Adipocyte (in vitro differentiated cells): ENCODE measurements at places on chromosomes 6 and 20.

DNA sequence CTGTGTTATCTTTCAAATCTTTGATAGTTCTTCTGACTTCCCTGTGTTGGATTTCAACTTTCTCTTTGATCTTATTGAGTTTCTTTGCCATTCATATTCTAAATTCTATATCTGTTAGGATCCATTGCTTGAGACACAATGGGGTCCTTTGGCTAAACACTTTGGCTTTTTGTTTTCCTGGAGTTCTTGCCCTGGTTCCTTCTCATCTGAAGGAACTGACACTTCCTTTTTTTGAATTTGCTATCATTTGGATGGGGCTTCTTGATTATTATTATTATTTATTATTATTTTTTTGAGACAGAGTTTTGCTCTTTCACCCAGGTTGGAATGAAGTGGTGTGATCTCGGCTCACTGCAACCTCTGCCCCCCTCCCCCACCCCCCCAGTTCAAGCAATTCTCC lies 30.1 kb upstream of the EIF2S2 start:
- DNase-seq = no peak

GRCh38 chr6:120378582-120379220 lies 955.6 kb downstream of the TBC1D32 start:
- peak; percentile 1 for DNase-seq

DNA sequence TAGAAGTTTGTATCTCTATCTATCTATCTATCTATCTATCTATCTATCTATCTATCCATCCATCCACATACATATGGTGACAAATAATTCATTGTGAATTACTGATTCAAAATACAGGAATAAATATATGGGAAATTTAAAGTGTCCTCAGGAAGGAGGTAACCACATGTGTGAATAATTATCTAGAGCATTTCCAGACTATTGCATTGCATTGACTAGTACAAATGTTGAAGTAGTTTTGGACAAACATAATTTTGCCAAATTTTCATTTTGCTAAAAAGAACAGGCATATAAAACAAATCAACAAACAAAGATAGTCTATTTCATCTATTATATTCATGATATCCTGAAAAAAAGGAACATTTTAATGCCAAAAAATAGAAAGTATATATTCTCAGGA lies 192.7 kb downstream of the UTRN start:
- DNase-seq = peak; percentile 63

- no peak for DNase-seq
Observed at GRCh38 chr20:35332540-35333200, 40.4 kb upstream of the FAM83C start.

DNA sequence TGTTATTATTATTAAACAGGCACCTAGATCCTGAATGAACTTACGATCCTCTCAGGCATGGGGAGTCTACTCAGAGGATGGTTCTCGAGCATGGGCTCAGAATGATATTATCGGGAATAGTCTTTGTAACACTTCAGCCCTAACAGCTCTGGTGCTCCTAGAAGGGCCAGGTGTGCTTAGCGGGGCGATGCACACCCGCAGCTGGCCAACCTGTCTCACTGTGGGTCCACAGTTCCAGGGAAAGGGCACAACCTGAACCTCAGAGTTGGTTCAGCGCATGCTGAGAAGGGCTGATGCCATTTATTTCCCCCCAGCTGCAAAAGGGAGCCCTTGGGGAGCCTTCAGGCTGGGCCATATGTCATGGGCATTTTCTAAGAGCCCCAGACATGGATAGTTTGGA lies 26.2 kb downstream of the RRAGD start:
- no peak for DNase-seq

DNA sequence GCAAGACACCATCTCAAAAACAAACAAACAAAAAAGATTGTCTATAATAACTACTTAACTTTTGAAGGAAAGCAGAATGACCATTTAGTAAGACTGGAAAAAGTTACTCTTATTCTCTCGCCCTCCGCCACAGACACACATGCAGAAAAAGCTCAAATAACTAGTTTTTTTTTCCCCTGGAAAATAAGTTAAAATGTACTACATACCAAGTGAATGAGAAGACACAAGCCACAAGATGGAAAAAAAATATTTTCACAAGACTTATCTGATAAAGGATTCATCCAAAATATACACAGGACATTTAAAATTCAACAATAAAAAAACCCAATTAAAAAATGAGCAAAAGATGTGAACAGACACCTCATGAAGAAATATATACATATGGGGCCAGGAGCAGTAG lies 31.9 kb downstream of the NUDT3 start:
- DNase-seq = peak; percentile 83

DNA sequence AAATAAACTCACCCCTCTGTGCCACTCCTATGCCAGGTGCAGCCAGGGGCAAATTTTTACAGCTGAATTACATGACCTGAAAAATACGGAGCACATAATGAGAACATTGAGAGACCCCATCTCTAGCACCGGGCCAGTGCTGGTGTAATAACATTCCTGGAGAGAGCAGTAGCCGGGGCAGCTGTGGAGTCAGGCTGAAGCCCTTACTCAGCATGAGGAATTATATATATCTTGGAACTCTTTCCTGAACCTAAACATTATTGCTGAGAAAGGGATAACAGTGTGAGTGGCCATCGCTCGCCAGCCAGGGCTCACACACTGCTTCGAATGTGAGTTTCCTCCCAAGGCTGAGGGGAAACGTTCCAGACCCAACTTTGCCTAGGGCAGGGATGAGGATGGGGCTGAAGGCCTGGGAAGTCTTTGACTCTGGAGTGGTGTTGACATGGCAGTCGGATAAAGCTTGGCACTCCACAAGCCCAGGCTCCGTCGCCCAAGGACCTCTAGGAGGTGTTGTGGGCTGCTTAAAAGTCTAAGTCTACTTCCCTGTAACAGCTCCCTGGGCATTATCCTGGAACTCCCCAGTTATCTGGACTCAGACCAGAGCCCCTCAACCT lies 269.8 kb downstream of the CDC5L start:
- no peak for DNase-seq

- DNase-seq = no peak
Observed at GRCh38 chr20:584161-584970, 25.7 kb downstream of the TCF15 start.

- no peak for DNase-seq
Observed at GRCh38 chr20:62354811-62355341, 12.2 kb downstream of the LAMA5 start.

GRCh38 chr20:48124181-48124782 lies 339.0 kb upstream of the SULF2 start:
- DNase-seq = no peak

GRCh38 chr6:6556161-6556737 lies 32.3 kb upstream of the LY86 start:
- DNase-seq = peak; percentile 7

DNA sequence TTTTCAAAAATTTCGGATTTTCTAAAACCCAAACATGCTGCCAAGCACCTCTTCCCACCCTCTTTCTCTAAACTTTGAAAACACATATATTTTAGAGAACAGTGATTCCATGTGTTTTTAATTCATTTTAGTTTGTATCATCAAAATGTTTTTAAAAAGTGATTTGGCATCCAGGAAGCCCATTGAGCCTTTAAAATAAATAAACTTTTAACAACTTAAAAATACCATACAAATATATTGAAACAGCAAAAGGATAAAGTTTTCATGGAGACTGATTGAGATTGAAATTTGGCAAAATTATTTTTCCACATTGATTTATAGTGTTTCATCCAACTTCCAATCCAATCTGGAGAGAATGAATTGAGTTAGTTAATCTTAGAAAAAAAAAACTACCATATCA lies 374.7 kb downstream of the CD109 start:
- no peak for DNase-seq

- no peak for DNase-seq
Observed at GRCh38 chr6:136960781-136961180, 38.7 kb downstream of the SLC35D3 start.

GRCh38 chr6:45375449-45375848 lies 2.3 kb downstream of the SUPT3H start:
- no peak for DNase-seq

DNA sequence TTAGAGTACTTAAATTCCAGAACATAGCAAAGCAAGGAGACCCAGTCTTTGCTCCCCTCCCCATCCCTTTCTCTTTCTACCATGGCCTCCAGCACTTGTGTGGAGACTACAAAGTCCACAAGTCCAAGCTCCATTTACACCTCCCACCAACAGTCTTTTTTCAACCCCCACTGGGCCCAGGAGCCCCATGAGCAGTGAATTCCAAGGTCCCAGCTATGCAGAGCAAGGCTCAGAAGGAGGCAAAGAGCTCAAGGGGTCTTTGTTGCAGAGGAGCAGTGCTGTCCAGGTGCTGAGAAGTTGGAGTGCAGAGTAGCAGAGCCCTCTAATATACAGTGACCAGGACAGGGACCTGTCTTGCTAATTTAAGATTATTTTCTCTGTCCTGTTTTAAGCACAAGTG lies 9.0 kb downstream of the PAK5 start:
- no peak for DNase-seq

DNA sequence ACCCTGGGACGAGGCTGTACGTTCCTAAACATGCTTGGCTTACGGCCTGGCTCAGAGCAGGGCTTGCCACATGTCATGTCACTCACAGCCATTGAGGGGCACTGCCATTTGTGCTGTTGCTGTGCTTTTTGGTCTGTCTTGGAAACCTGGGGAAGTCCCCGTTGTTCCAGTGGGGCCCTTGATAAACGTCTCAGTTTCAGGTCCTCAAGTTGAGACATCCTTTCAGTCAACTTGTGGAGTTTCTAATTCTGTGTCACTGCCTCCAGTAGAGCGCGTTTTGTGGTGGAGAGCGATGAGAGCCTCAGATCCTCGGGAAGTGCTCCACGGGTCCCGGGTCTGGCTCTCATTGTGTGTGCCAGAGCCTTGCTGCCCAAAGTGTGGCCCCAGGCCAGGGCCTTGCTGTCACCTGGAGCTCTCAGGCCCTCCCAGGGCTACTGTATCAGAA lies 43.0 kb upstream of the CCR6 start:
- no peak for DNase-seq

DNA sequence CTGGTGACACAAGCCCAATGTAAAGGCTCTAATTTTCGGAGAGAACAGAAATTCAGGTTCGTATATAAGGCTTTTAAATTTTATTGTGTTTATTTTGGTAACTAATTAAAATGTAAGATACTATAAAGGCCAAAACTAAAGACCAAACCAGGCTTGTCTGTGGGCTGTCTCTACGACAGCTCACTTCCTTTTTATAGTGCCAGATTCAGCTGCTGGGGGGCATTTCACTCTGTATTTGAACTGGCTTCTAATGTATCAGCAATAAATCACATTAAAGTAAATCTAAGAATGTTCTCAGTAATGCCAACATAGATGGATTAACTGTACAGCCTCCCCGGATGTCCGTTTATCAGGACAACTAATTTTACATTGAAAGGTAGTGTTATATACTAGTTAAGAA lies 31.1 kb upstream of the STXBP5 start:
- no peak for DNase-seq

GRCh38 chr20:10185741-10186558 lies 32.7 kb upstream of the SNAP25 start:
- DNase-seq = no peak

- no peak for DNase-seq
Observed at GRCh38 chr20:35002426-35003210, 47.0 kb downstream of the MYH7B start.

GRCh38 chr6:451336-451735 lies 59.8 kb downstream of the IRF4 start:
- DNase-seq = no peak

DNA sequence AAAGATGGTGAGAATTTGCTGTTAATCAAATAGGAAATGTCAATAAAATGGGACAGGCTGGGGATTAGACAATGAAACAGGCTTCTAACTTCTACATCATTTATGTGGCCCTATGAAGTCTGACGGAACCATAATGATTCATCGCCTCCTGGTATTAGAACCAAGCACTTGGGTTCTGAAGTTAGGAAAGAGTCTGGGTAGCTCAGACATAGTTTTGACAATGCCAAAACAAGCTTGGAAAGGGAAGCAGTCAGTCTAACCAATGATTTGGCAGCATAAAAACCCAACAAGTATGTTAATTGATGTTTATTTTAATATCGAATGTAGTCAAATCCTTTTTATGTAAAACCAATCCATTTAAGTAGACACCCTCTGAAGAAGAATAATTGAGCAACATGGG lies 160.8 kb upstream of the RSPO3 start:
- DNase-seq = peak; percentile 17

DNA sequence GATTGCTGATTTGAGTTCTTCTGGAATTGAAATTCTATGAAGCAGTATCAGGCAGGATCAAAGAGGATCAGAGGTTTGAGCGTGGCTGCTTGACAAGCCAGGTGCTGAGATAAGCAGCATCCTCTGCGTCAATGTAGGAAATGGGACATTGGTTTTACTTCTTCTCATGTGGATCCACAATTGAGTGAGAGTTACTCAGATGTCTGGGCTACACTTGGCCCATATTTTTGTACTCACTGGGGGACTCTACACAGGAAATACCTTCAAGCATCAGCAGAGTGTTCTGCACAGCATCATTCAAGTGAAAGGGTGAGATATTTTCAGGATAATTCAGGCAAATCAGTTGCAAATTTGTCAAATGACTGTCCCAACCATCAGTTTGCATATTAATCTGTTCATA lies 613.9 kb upstream of the ARID1B start:
- no peak for DNase-seq

- DNase-seq = no peak
Observed at GRCh38 chr20:37610203-37610798, 82.6 kb upstream of the BLCAP start.

- no peak for DNase-seq
Observed at GRCh38 chr6:137968455-137968804, 101.4 kb downstream of the TNFAIP3 start.

GRCh38 chr6:70843328-70843918 lies 113.4 kb downstream of the B3GAT2 start:
- DNase-seq = no peak

DNA sequence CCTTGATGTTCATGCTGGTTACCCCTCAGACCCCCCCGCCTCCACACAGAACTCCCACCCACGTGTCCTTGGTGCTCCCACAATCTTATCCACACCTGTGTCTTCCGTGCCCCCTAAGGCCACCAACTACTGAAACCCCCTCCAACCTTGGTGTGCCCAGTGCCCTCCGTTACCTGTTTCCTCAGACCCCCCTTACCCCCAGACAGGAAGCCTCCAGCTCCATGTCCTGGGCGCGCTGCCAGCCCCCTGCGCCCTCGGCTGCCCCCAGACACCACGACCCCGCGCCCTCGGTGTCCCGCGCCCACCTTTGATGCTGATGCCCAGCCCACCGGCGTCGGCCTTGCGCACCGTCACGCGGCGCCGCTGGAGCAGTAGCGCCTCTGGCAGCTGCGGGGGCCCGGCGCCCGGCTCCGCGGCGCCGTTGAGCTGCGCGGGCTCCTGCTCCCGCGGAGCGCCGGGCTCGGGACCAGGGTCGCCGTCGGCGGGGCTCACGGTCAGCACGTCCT lies 504 bp downstream of the SNTA1 start:
- peak; percentile 55 for DNase-seq

DNA sequence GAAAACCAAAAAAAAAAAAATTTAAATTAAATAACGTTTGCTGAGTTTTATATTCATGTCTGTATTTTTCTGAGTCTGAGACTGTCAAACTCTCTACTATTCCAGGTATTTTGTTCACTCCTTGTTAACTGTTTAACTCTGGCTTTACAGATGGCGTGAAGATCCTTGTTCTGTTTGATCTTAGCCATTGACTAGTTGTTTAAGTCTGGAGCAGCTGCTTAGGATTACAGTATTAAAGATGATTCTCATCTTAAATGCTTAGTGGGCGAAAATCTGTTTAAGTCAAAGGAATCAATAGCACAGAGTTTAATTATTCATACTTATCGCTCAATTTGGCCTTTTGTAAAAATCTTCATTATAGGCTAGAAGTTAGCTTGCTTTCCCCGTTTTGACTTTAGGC lies 2.4 kb downstream of the PHACTR2 start:
- DNase-seq = no peak

GRCh38 chr20:4435671-4436455 lies 285.8 kb upstream of the PRND start:
- DNase-seq = no peak
